Cardiac ventricle fibroblast (primary cell): ENCODE measurements at places on chromosomes 2 and 18. TPM values are rescaled to one million over a fixed set of nuclear protein-coding genes. Genes with fewer than 3 reads are reported as not detected.

TUBA3E gene
- total RNA-seq: not detected in 2 replicates

CREG2 gene
- total RNA-seq: 0.59 and 1.1 TPM in 2 replicates

GMPPA gene
- total RNA-seq: 48.2 and 52.9 TPM in 2 replicates

CTAGE1 gene
- total RNA-seq: not detected in 2 replicates

SCYGR4 gene
- not detected in 2 replicates for total RNA-seq

DNAH7 gene
- 0.12 and 1.0 TPM in 2 replicates for total RNA-seq

UPP2 gene
- total RNA-seq: not detected in 2 replicates

CCNT2 gene
- 8.4 and 19.9 TPM in 2 replicates for total RNA-seq

ARHGAP15 gene
- not detected in 2 replicates for total RNA-seq

DSC1 gene
- total RNA-seq: not detected in 2 replicates

FRZB gene
- total RNA-seq: not detected in 2 replicates

TCF23 gene
- 0.10 and 0.44 TPM in 2 replicates for total RNA-seq

MIB1 gene
- total RNA-seq: 16.4 and 18.5 TPM in 2 replicates

PTPRM gene
- total RNA-seq: 60.3 and 71.2 TPM in 2 replicates

QPCT gene
- 1.9 and 4.1 TPM in 2 replicates for total RNA-seq

AP1S3 gene
- 0.39 and 1.3 TPM in 2 replicates for total RNA-seq

ABCG8 gene
- not detected in 2 replicates for total RNA-seq

SNTG2 gene
- total RNA-seq: 0.78 TPM in 1 of 2 replicates, not detected in the other

MCEE gene
- total RNA-seq: 20.6 and 20.8 TPM in 2 replicates

GPR39 gene
- total RNA-seq: 0.06 and 0.34 TPM in 2 replicates

GPR35 gene
- total RNA-seq: not detected in 2 replicates

GAL3ST2 gene
- total RNA-seq: not detected in 2 replicates

FOXI3 gene
- total RNA-seq: not detected in 2 replicates

ALK gene
- not detected in 2 replicates for total RNA-seq

FSHR gene
- not detected in 2 replicates for total RNA-seq

CNDP1 gene
- total RNA-seq: not detected in 2 replicates

MOGAT1 gene
- not detected in 2 replicates for total RNA-seq

CFC1 gene
- not detected in 2 replicates for total RNA-seq

TLX2 gene
- not detected in 2 replicates for total RNA-seq

GPR45 gene
- not detected in 2 replicates for total RNA-seq

ABCB11 gene
- total RNA-seq: 0.37 and 0.39 TPM in 2 replicates

ERMN gene
- not detected in 2 replicates for total RNA-seq

CD207 gene
- total RNA-seq: not detected in 2 replicates

SKA1 gene
- total RNA-seq: 0.62 and 3.4 TPM in 2 replicates

FAM228A gene
- total RNA-seq: 0.12 TPM in 1 of 2 replicates, not detected in the other

HOXD4 gene
- total RNA-seq: 0.87 TPM in 1 of 2 replicates, not detected in the other

SPTBN1 gene
- 186 and 199 TPM in 2 replicates for total RNA-seq

MZT2A gene
- 94.3 and 96.1 TPM in 2 replicates for total RNA-seq

SPC25 gene
- total RNA-seq: 0.44 TPM in 1 of 2 replicates, not detected in the other

IL1F10 gene
- total RNA-seq: not detected in 2 replicates

CWC22 gene
- total RNA-seq: 13.1 and 14.0 TPM in 2 replicates

WNT10A gene
- total RNA-seq: not detected in 2 replicates

HAAO gene
- 0.64 TPM in 1 of 2 replicates, not detected in the other for total RNA-seq

HOXD10 gene
- total RNA-seq: not detected in 2 replicates
